LHCN-M2 (cell line): ENCODE measurements at places on chromosomes 13 and 19.
A peak's percentile ranks its signal among the peaks of the same experiment; 100 is the strongest.

GRCh38 chr13:43245374-43245964, 222.1 kb downstream of the DNAJC15 start:
- DNase-seq = peak; percentile 79

DNA sequence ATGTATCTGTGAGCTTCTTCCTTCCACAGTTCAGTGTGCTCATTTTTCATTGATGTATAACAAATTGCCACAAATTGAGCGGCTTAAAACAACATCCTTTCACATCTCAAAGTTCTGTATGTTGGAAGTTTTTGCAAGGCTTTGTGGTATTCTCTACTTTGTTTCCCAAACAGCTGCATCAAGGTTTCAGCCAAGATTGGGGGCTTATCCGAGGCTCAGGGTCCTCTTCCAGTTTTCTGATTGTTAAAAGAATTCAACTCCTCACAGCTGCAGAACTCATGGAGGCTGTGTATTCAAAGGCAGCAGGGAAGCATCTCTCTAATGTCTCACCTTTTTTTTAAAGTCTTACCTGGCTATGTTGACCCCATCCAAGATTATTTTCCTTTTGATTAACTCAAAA, 1369.8 kb downstream of the PCDH9 start:
- no peak for DNase-seq

DNA sequence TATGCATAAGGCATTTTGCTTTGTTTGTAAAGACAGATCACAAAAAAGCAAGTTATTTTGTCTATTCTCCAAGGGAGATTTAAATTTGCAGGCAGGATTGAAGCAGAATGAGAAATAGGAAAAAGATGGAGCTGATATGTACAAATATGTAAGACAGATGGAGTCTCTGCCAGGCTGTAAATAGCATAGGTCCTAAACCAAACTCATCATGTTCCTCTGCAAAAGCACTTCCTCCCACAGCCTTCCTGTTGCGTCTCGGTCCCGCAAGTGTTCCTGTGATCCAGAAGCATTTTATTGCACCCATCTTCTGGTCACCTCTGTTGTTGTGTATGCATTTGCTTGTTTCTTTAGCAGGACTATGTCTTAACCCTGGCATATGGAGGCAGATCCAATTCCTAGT, 95.7 kb upstream of the CLDN10 start:
- no peak for DNase-seq

DNA sequence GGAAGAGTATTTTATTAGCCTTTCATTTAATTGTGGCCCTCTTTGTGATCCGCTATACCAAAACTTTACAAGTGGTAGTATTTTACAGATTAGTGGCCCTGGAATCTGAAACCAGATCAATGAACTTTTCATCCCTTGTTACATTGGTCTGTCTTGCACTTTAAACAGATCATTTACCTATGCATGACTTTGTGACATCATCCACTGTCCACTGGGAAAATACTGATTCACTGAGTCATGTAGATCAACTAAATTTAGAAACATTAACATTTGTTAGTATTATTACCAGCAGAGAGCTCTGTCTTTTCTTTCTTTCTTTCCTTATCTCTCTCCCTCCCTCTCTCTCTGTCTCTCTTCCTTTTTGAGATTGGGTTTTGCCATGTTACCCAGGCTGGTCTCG, 17.5 kb downstream of the PCDH8 start:
- no peak for DNase-seq

DNA sequence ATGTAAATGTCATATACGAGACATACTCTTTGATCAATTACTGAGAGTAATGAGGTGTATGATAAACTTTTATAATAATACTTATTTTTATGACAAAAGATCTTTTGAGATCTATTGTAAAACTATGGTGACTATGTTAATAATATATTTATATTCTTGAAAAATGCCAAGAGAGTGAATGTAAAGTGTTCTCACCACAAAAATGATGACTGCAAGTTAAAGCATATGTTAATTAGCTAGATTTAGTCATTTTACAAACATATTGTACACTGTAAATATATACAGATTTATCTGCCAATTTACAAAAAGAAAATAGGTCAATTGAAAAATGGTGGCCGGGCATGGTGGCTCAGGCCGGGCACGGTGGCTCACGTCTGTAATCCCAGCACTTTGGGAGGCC, 81.0 kb downstream of the GPC6 start:
- DNase-seq = no peak

DNA sequence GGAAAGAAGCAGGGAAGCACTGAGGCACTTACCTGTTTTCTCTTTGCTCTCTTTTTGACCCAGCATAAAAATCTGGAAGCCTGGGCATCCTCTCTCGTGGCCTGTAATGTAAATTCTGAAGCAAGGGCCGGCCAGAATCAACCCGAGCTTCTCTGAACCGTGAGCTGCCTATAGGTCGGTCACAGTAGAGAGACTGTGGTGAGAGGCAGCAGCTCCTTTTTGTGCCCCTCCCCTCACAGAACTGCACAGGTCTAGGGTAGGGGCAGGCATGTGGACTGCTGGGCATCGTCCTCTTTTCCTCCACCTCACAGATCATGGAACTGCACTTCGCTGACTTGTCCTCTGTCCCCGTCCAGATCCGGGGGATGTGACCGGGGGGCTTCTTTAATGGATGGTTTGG, 12.5 kb downstream of the FAM124A start:
- no peak for DNase-seq

DNA sequence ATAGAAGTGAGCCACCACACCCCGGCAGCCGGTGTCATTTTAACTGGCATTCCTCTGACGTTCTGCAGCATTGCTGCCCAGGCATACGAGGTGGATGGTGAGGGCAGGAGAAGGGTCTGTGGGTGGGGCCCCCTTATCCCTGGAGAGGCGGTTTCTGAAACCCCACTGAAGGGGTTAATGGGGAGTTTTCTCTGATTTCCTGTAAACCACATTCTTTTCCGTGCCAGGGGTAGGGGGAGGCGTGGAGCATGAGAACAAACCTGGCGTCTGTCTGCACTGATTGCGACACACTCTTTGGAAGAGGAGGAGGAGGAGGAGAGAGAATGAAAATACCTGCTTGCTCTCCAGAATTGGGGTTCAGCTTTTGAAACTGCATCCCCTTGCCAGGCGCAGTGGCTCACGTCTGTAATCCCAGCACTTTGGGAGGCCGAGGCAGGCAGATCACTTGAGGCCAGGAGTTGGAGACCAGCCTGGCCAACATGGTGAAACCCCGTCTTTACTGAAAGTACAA, 2.7 kb upstream of the C3 start:
- no peak for DNase-seq

- peak; percentile 7 for DNase-seq
Observed at GRCh38 chr19:31583148-31583547, 233.9 kb upstream of the TSHZ3 start.

DNA sequence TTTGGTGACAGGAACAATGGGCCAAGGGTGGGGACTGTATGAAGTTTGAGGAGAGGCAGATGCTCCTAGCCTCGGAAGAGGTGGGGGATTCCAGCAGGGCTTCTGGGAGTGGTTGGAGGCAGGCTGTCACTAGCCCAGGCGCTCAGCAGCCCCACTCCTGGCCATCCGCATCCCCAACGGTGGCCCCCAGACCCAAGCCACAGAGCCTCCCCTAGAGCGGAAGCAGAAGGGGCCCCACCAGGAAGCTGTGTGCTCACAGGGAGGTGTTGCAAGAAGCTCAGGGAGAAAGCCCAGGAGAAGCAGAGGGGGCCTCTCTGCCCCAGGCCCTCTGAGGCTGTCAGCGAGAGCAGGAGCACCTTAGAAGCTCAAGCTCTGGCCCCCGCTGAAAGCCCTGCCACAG, 8.3 kb downstream of the PRAM1 start:
- DNase-seq = no peak

DNA sequence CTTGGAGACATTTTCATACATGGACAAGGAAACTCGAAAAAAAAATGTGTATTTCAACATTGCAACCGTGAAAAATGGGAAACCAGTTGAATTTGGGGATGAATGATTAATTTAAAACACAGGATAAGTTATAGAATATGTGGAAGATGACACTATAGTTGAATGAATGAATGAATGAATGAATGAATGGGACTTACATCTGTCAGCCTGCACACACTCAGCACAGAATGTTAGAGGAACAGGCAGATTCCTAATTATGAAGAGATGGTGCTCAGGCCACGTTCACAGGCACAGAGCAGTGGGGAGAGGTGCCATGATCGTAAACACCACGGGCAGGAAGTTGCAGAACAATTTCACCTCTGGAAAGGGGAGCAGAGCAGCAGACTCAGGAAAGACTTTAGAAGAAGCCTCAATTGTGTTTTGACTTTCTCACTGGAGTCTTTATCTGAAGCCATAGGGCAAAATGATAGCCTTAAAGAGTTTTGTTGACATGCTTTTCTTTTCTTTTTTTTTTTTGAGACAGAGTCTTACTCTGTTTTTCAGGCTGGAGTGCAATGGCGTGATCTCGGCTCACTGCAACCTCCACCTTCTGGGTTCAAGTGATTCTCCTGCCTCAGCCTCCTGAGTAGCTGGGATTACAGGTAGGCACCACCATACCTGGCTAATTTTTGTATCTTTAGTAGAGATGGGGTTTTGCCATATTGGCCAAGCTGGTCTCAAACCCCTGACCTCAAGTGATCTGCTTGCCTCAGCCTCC, 4.9 kb upstream of the SULT2A1 start:
- no peak for DNase-seq

DNA sequence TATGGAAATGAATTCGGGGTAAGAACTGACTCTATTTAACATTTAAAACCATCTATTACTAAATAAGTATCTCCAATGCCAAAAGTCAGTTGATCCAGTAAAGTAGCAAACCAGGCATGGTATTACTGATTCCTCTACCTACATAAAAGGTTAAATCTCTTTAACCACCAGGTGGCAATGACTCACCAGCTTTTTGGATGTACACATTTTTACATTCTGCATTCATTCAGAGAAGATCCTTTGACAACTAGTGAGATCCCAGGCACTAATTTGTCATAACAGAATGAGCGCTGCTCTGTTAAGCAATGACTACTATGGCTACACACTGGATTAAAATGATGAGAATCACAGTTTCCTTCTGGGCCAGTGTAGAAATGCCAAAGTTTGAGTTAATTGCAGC, 329.8 kb upstream of the GPC6 start:
- DNase-seq = peak; percentile 13

DNA sequence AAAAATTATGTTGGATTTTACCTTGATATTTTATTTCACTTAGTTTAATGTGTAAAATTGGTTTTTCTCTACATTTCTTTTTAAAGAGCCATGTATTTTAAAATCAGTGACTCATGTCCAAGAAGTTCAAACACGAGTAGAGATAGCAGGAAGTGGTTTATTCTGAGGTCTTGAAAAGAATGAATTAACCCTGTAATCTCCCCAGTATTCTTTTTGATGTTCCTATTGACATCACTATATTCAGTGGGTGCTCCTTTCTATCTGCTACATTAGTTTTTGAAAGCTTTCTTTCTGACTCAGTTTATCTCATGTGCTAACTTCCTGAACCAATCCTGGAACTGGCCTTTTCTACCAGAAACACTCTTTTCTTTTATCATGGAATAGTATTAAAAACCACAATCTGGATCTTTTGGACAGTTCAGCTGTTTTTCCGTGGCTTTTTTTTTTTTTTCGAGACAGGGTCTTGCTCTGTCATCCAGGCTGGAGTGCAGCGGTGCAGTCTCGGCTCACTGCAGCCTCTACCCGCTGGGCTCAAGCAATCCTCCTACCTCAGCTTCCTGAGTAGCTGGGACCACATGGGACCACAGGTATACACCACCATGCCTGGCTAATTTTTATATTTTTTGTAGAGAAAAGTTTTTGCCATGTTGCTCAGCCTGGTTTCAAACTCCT, 114.9 kb downstream of the PCCA start:
- peak; percentile 84 for DNase-seq

GRCh38 chr19:43640424-43640757, 741 bp upstream of the CADM4 start:
- no peak for DNase-seq

- DNase-seq = no peak
Observed at GRCh38 chr13:95207769-95208366, 93.4 kb downstream of the ABCC4 start.

GRCh38 chr19:49780861-49781260, 14.1 kb downstream of the AP2A1 start:
- no peak for DNase-seq

DNA sequence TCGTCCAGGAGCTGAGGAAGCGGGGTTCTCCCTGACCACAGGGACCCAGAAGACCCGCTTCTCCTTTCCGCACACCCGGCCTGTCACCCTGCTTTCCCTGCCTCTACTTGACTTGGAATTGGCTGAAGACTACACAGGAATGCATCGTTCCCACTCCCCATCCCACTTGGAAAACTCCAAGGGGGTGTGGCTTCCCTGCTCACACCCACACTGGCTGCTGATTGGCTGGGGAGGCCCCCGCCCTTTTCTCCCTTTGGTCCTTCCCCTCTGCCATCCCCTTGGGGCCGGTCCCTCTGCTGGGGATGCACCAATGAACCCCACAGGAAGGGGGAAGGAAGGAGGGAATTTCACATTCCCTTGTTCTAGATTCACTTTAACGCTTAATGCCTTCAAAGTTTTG, 18.9 kb downstream of the VASP start:
- peak; percentile 78 for DNase-seq

- peak; percentile 17 for DNase-seq
Observed at GRCh38 chr13:30313311-30313710, 6.0 kb upstream of the KATNAL1 start.
